ENCODE measurements at places on chromosomes 1 and 21. TPM values are rescaled to one million over a fixed set of nuclear protein-coding genes. Genes with fewer than 3 reads are reported as not detected.

Gene TMEM61
- 1.3 TPM for polyA plus RNA-seq

DNA sequence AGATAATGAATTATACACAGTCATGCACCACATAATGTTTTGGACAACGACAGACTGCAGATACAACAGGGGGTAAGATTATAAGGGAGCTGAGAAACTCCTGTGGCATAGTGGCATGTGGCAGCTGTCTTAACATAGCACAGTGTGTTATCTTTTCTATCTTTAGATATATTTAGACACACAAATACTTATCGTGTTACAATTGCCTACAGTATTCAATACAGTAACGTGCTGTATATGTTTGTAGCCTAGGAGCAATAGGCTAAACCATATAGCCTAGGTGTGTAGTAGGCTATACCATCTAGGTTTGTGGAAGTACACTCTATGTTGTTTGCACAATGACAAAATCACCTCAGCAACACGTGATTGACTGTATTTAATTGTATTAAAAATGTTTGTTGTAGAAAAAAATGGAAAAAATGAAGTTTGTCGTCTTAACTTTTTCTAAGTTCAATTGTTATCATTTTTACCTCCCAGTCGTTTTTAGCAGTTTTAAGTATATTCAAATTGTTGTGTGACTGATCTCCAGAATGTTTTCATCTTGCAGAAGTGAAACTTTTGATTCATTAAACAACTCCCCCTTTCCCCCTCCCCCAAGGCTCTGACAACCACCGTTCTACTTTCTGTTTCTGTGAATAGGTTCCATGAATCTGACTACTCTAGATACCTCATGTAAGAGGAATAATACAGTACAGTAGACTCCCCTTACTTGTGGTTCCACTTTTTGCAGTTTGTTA is 351.0 kb upstream of the B3GALT2 start:
- peak; percentile 18 for DNase-seq

Gene EFNA3
- polyA plus RNA-seq: 3.4 TPM

Gene NR5A2
- polyA plus RNA-seq: 0.94 TPM

Gene AZIN2
- 4.2 TPM for polyA plus RNA-seq

DNA sequence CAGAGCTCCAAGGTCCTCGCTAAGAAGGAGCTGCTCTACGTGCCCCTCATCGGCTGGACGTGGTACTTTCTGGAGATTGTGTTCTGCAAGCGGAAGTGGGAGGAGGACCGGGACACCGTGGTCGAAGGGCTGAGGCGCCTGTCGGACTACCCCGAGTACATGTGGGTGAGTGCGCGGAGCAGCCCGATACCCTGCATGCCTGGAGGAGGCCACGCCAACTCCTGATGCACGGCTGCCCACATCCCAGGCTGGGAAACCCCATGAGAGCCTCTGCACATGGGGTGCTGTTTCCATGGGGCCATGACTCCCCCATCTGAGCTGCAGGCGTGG is 43.0 kb upstream of the TRAPPC10 start:
- DNase-seq: no peak

DNA sequence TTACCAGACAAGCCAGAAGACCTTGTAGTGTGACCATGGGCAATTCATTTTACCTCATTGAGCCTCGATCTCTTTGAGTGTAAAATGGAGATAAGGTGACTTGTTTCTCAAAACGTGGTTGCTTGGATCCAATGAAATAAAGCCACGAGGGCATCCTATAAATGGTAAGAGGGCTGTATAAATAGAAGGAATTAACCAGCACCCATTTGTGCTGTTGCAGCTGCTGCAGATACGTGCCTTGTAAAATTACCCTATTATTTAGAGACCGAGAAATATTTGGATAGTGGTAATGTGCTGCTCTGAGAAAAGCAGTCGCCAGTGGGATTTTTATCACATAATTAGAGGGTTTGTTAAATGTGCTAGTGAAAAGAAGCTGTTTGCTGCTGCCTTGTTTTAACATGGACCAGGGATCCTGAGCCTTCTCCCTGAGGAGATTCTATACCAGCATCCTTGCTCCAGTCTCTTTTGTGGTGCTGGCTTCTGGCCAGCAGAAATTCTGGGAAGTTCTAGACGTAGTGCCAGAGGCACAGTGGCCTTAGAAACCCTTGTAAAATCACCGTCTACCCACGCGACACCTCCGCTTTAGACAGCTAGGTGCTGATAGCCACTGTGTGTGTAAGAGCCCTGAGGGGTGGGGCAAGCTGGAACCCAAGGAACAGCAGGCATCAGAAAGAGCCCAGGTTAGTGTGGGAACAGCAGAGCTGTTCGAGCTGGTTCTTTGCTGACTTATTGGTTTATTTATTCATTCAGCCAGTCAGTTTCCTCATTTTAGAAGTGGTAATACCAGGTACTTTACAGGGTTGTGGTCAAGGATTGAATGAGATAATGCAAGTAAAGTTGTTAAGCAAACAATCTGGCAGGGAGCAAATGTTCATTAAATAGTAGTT is 137.5 kb downstream of the NOS1AP start:
- DNase-seq: no peak

- DNase-seq: no peak
Observed at GRCh38 chr1:241077386-241078147, 279.4 kb downstream of the RGS7 start.

Gene DNAI4
- polyA plus RNA-seq: 4.9 TPM

DNA sequence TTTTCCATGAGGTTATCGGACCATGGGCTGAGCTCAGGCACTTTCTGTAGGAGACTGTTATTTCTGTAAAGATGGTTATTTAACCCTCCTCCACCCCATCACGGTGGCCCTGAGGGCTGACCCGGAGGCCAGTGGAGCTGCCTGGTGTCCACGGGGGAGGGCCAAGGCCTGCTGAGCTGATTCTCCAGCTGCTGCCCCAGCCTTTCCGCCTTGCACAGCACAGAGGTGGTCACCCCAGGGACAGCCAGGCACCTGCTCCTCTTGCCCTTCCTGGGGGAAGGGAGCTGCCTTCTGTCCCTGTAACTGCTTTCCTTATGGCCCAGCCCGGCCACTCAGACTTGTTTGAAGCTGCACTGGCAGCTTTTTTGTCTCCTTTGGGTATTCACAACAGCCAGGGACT is 2.6 kb upstream of the CCDC28B start:
- no peak for DNase-seq

DNA sequence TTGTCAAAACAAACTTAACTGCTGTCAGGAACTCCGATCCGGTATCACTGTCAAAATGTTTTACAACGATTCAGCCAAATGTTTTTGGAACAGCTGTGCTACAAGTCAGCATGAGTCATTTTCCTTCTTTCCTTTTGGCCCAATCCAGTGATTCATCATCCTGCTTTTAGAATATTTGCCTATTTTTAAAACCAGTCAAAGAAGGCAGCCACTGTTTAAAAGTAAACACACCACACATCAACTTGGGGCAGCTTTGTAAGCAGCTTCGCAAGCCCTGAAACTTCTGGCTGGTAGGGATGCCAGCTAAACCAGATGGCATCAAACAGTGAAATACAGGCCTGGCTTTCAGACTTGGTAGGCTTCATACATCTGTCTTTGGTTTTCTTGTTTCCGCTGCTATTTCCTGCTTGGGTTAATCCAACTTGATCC is 14.9 kb downstream of the MAP3K7CL start:
- no peak for DNase-seq

- DNase-seq: no peak
Observed at GRCh38 chr1:84933011-84933611, 40.1 kb upstream of the LPAR3 start.

- DNase-seq: no peak
Observed at GRCh38 chr1:19165501-19165900, 44.6 kb downstream of the UBR4 start.

Data from thymus (tissue), 14 donors.